ENCODE measurements at places on chromosomes 6 and 20. TPM values are rescaled to one million over a fixed set of nuclear protein-coding genes. Genes with fewer than 3 reads are reported as not detected.

The TMC2 gene
- total RNA-seq = not detected

The HLA-DRB5 gene
- not detected for total RNA-seq

The NNAT gene
- total RNA-seq = 2.8 TPM

The HLA-DQA1 gene
- not detected for total RNA-seq

The GPR63 gene
- total RNA-seq = 0.36 TPM

GRCh38 chr20:17895641-17896171 lies 72.9 kb downstream of the SNX5 start:
- no peaks in the 10 kb centered on the region for H3K36me3 ChIP-seq
- DNase-seq = peak; percentile 70
- H3K27ac ChIP-seq = peak overlapping the region; percentile 76

DNA sequence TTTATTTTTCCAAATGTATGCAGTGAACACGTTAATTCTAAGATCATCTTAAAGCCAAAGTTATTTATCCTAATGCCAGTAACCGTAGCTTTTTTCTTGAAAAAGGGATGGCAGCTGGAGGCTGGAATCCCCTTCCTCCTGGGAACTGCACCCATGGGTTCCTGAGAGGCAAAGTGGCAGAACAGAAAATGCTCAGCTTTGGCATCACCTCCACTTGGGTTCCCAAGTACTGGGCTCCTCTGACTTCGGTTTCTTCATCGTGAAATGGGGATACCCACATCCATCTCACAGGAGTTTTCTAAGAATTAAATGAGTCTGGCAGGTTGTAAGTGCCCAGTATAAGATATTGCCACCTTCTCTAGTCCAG lies 6.2 kb upstream of the DDX43 start:
- no peak for DNase-seq
- H3K4me3 ChIP-seq = peak overlapping the region; percentile 45
- no peak overlapping the region for H3K27ac ChIP-seq
- H3K36me3 ChIP-seq = no peaks in the 10 kb centered on the region
- H3K27me3 ChIP-seq = no peaks in the 10 kb centered on the region

- no peak for DNase-seq
- H3K27ac ChIP-seq = no peak overlapping the region
- no peaks in the 10 kb centered on the region for H3K36me3 ChIP-seq
- peaks cover 3% of the 10 kb centered on the region for H3K4me1 ChIP-seq
- no peaks in the 10 kb centered on the region for H3K27me3 ChIP-seq
Measured at GRCh38 chr6:78911218-78911940, 44.0 kb downstream of the IRAK1BP1 start.

DNA sequence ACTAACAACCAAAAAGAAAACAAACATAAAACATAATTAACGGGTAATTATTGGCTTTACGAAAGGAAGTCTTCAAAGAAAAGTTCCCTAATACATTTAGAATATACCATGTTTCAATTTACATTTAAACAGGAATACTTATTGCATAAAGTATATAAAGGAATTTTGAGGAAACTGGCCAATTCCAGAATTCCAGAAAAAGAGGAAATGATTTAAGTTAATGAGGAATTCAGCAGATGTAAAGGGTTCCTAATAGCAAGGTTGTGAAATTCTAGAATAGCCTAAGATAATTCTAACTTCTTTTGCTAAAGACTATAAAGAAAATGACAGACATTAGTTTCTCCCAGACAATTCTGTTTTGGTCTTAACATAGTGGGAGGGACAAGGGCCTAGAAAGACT lies 35.0 kb downstream of the DTNBP1 start:
- no peaks in the 10 kb centered on the region for H3K27me3 ChIP-seq
- H3K27ac ChIP-seq = no peak overlapping the region
- DNase-seq = no peak
- H3K4me3 ChIP-seq = no peak overlapping the region
- H3K36me3 ChIP-seq = no peaks in the 10 kb centered on the region
- H3K4me1 ChIP-seq = peaks cover 7% of the 10 kb centered on the region

GRCh38 chr6:132405143-132405915 lies 4.1 kb upstream of the MOXD1 start:
- peak; percentile 81 for DNase-seq
- no peak overlapping the region for H3K27ac ChIP-seq
- peaks cover 4% of the 10 kb centered on the region for H3K27me3 ChIP-seq
